ENCODE measurements at places on chromosomes 16 and 17.

- no peak for DNase-seq
These were observed 10.3 kb upstream of the CD79B start for GRCh38 chr17:63942309-63942985.

- no peak for DNase-seq
These were observed 99.5 kb downstream of the SYCE1L start for GRCh38 chr16:77298418-77299360.

- DNase-seq: no peak
These were observed 7.4 kb downstream of the MAP3K3 start for GRCh38 chr17:63629627-63630026.

DNA sequence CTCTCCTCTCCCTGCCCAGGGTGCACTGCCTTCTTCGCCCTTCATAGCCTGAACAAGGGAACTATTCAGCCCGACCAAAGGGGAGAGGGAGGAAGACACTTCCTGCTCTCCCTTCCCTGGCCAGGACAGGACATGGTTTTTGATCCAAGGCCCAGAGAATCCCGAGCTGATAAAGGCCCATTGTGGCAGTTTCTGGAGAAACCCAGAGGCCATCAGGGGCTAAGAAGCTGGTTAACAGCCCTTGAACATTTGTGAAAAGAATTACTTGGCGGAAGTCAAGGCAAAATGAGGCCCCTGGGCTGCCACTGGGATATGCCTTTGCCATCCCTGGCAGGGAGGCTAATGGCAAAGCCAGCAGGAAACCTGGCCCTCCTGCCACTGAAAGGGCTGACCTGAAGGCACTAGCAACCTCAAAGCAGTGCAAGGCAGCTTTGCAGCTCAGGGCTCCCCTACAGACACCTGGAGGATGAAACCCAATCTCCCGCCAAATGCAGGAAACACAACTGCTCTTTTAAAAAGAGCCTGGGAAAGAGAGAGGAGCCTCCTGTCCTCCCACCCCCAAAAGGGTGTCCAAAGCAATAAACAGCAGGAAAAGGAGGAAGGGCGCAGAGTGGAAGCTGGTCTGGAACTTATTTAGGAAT is 12.6 kb downstream of the PHB1 start:
- DNase-seq: no peak

DNA sequence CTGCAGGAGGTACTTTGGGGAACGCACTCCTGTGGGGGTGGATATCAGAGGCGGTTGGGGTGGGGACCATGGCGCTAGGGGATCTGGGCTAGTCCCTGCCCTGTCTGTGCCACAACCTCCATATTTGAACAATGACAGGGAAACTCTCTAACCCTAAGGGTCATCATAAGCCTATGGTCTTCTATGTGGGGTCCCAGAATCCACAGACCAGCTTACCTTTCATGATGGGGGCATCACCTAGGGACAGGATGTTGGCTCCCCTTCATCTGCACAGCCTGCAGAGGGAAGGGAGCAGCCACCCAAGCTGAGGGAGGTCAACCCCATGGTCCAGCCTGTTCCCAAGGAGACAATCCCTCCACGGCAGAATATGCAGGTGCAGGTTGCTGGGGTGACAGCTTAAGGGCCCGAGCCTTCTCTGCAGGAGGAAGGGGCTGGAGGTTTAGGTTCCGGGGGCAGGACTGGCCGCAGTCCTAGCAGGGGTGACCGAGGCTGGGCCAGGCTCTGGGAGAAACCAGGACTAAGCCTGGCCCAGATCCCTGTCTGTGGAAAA is 1.7 kb downstream of the ORAI3 start:
- DNase-seq: no peak
